Liver (tissue), 10 donors: ENCODE measurements at places on chromosomes 5 and 9. TPM values are rescaled to one million over a fixed set of nuclear protein-coding genes. Genes with fewer than 3 reads are reported as not detected.

- DNase-seq, result no peak
Observed at GRCh38 chr9:68427216-68427977, 71.0 kb downstream of the PGM5 start.

DNA sequence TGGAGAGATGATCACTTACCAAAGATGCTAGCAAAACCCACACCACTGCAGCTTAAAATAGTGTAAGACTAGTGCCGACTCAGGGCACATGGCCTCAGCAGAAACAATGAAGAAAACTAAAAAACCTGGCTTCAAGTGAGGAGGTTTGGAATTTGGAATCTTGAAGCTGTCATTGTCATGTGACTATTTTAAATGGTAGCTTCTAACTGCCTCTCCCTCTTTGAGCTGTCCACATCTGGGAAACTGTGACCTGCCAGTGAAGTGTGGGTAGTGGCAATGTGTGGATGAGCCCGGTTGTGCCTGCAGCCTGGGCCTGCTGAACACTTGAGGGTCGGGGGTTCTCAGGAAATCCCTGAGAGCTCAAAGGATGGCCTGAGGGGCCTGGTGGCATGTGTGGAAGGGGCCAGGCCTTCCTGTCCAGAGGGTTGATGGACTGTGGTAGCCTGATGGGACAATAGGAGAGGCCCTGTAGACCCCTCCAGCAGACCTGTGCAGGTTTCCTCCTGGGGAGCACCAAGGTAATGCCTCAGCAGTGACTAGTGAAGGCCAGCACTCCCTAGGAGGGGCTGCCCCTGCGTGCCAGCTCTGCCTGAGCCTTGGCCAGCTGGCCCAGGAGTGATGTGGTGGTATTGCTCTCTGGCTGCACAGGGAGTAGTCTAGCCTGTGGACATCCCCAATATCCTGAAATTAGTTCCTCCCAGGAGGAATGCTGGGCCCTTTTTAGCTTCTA is 13.6 kb downstream of the USP20 start:
- no peak for DNase-seq

- no peak for DNase-seq
Observed at GRCh38 chr5:73529081-73529480, 30.8 kb downstream of the BTF3 start.

GRCh38 chr5:166671811-166672210 is 1619.6 kb upstream of the WWC1 start:
- no peak for DNase-seq

- DNase-seq, result no peak
Observed at GRCh38 chr9:93280661-93281259, 96.8 kb downstream of the WNK2 start.

- DNase-seq, result no peak
Observed at GRCh38 chr9:89036383-89036782, 45.1 kb downstream of the S1PR3 start.

SPATA31A3 gene
- not detected for polyA plus RNA-seq

C7 gene
- 64.9 TPM for polyA plus RNA-seq

TEK gene
- 5.2 TPM for polyA plus RNA-seq
